Posterior vena cava (tissue), 2 donors: ENCODE measurements at places on chromosomes 12 and 14. TPM values are rescaled to one million over a fixed set of nuclear protein-coding genes. Genes with fewer than 3 reads are reported as not detected.

DNA sequence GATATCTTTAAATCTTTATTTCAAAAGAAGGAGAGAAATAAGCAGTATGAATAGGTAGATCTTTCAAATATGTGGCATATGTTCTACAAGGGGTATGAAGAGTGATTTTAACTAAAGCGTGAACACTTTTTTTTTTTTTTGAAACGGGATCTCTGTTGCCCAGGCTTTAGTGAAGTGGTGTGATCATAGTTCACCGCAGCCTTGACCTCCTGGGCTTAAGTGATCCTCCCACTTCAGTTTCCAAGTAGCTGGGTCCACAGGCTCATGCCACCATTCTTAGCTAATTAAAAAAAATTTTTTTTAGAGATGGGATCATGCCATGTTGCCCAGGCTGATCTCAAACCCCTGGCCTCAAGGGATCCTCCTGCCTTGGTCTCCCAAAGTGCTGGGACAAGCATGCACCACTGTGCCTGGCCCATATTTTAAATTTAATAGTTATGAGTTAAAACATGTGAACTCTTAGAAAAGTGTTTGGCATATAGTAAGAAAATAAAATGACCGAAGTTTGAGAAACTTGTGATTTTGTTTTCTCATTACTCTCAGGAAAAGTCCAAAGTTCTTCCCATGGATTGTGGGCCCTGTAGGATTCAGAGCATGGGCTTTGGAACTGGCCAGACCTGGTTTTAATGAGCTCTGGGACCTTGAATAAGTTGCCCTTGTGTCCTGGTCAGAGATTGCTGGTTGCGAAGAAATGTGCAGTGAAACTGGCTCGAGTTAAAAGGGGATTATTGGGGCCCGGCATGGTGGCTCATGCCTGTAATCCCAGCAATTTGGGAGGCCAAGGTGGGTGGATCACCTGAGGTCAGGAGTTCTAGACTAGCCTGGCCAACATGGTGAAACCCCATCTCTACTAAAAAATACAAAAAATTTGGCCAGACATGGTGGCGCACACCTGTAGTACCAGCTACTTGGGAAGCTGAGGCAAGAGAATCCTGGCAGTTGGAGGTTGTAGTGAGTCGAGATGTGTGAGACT, 27.0 kb downstream of the SLC17A8 start:
- DNase-seq, result no peak

Gene GARIN6
- total RNA-seq, result not detected

DNA sequence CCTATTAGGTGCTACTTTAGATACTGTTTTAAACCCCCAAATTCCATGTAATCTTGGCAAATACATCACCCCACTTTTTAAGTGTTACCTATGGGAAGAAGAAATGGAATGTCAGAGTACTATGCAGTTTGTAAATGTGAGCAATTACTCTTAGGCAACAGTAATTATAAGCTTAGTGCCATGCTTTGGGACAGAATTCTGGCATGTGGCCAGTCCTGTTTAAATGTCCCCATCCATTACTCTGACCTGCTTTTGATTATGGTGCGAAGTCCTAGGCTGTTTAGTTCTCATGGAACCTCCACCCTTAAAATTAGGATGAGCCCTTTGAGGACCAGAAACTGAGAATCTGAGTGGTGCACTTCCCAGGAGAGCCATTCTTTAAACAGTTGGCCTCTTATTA, 321.4 kb upstream of the RGS6 start:
- no peak for DNase-seq

DNA sequence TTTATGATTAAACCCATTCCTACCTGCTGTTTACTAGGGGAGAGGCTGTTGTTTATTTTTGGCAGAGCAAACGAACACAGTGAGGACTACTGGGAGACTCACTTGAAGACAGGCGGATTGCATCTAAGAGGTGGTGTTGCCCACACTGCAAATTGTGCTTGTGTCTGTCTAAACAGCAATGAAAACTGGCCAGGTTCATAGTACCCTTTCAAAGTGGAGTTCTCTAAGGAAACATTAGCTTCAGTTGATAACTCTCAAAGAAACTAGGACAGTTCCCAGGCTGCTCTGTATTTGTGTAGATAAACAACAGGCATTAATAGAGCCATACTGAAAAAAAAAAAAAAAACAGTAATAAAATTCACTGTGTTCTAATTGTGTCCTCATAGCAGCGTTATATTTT, 466.0 kb upstream of the RGS6 start:
- no peak for DNase-seq

GRCh38 chr12:27500546-27500945, 23.5 kb upstream of the PPFIBP1 start:
- no peak for DNase-seq

DNA sequence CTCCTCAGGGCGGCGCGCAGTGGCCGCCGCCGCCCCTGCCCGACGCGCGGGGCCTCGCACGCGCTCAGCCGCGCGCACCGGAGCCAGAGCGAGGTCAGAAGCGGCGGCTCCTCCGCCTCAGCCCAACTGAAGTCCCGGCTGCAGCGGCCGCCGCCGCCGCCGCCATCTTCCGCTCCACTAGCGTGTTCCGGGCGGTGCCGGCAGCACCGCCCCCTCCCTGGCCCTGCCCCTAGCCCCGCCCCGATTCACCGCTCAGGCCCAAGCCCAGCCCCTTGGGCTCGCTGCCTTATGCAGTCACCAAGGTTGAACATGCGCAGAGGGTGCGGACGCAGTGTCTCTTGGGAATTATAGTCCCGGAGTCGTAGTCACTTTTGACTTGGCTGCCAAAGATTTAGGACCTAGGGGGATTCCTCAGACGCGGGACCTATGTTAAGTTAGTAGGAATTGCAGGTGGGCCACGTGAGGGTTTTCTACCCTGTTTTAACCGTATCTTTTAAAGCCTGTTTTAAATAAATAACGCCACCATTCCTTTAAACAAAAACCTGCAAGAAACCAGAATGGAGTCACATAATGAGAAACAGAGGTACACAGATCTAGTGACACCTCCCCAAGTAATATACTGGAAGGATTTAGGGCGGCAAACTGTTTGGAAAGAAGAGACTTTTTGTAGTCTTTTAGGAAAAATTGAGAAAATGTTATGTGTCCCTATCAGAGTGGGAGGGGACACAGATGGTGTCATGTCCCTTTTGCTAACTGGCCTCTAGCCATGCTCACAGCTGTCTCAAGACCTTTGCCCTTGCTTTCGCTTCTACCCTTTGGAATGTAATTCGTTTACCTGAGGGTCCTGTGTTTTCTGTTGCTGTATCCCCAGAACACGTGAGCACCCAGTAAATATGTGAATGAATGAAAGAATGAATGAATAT, at the start of gene PPTC7:
PPTC7 (minus strand) TSS at position 182 of the 923 bp plus-strand sequence. CDS start 287 bp downstream, outside the sequence.
- peak; percentile 99 for DNase-seq

Gene CD69
- 5.0 TPM for total RNA-seq

- DNase-seq, result peak; percentile 22
Measured at GRCh38 chr14:90837355-90837754, 21.1 kb upstream of the TTC7B start.

Gene RFX4
- not detected for total RNA-seq

GRCh38 chr14:53743371-53743770, 213.3 kb downstream of the BMP4 start:
- DNase-seq, result no peak

GRCh38 chr12:43015090-43015737, 425.7 kb upstream of the PRICKLE1 start:
- DNase-seq, result no peak

DNA sequence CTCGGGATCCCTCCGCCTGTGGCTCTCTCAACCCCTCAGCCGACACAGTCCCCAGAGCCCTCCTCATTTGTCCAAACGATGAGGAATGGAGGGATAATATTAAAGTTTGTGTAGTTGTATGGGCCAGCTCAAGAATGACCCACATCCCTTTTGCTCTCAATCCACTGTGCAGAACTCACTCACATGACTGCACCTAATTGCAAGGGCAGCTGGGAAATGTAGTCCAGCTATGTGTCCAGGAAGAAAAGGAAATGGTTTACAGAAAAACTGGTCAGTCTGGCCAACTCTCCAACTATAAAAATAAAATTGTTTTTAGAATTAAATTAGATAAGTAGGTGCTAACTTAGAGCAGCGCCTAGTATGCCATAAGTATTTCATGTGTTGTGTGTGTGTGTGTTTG, 66.6 kb downstream of the GALNT8 start:
- DNase-seq, result no peak

DNA sequence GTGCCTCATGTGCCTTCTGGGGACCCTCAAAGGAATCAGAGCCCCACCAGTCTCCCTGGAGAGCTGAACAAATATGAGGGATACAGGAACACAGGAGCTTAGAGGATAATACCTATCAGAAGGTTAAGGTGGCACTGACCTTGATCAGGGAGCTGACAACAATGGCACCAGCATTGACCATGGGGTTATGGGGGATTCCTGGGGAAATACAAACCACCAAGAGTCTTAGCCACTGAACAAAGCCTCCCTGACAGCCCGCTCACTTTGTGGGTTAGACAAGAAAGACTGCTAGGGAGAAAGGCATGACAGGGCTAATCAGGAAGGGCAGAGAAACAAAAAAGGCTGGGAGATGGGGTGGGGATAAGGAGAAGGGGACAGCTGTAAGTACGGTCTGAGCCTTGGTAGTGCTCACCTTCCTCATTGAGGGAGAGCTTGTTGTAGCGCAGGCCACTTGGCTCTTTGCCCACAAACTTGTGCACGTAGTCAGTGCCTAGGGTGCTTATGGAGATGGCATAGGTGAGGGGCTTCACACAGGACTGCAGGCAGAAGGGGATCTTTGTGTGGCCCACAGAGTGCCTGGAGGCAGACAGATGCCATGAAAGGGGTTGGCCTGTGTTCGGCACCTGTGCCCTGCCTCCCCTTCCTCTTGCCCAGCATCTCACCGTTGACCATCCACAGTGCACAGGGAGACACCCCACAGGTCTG, 9.3 kb downstream of the SPRYD4 start:
- DNase-seq, result no peak

DNA sequence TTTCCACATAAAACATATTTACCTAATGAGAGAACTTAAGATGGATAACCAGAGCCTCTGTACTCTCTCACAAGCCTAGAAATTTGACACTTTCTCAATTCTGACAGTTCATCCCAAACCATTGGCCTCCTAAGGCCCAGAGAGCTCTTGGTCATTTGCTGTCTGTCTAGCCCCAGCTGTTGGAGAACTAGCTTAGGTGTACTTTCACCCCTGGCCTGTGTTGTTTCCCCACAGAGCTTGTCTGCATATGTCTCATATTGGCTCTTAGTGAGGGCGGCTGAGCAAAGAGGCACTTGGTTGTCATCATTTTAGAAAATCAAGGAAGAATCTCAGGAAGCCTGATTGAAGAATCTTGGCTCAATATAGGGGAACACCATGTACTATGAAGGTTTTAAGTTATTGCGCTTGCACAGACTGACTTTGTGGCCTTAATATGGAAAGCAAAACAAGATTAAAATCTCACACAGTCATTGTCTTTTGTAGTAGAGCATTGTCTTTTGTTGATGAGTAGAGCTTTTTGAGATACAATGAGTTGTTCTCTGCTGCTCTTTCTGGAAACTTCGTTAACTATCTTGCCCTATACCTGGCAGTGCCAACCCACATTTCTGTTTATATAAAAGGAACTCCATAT, 324.6 kb downstream of the RAD51B start:
- no peak for DNase-seq

Gene DEPDC4
- 0.48 TPM for total RNA-seq

GRCh38 chr12:65293735-65294134, 15.3 kb downstream of the MSRB3 start:
- DNase-seq, result no peak

GRCh38 chr12:84857525-84858208, 54.9 kb downstream of the SLC6A15 start:
- no peak for DNase-seq

DNA sequence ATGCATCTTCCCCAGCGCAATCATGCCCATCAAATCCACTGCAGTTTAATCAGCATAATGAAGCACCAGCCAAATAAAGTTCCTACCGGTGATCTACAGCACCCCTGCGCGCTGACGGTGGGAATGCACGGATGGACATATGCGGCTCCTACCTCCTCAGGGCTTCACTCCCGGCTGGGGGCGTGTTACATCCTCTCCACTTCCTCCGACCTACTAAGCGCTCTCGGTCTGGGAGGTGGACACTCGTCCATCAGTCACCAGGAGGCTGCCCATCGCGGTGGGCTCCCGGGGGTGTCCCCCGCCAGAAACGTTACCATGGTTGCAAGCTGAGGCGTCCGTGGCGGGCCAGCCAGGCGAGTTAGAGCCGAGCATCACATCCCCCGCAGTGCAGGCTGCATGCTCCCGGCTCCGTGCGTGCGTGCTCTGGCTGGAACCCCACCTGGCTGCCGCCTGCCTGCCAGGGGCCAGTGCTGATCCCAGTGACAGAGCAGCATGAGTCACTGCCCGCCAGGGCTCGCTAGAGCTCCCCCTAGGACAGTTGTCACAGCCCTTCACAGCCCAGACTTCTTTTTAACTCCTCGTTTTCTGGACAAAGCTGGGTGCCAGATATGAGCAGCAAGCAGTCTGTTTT, 73.0 kb downstream of the CIT start:
- peak; percentile 85 for DNase-seq

DNA sequence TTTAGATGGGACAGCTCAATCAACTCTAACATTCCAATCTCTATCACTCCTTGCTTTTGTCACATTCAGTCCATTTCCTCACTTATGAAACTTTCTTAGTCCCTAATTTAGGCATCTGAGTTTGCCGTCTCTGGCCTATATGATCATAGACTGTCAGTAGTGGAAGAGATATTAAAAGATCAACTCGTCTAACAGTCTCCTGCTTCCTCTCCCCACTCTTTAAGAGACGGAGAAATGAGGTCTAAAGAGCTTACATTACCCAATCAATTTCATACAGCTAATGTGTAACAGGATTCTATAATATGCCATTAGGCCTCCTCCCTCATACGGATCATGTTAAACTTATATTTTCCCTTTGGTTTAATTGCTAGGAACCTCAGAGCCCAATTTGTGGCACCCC, 6.5 kb upstream of the ATP23 start:
- DNase-seq, result no peak

DNA sequence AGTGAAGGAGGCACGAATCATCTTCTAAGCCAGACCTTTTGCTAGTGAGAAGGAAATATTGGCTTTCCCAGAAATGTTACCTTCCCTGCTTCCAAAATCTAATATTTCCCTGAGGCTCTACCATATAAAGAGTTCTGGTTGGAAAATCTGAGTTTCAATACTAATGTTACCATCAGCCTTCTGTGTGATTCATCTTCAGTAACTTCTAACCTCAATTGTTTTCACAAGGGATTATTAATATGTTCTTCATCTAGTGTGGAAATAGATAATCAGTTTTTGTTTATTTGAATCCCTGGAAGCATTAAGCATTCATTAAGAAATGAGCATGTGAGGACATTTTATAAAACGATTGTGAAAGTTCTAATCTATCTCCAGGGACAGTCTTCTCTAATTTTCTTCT, 720.9 kb downstream of the AACS start:
- no peak for DNase-seq

DNA sequence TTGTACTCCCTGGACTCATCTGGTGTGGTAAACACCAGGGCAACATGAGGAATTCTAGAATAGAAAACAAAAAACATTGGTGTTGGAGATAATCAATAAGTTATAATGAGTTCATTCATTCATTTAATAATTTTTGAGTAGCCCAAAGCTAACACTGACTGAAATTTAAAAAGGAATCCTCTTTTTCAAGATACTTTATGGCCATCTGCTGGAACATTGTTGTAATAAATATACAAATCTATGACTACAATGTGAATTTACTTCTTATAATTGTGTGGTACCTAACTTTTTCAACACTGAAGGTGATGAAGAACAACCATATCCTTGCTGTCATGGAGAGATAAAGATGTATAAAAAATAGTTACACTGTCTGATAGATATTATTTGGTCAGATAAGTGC, 687.3 kb upstream of the MIS18BP1 start:
- DNase-seq, result no peak
